ENCODE measurements at places on chromosomes 7 and 10. TPM values are rescaled to one million over a fixed set of nuclear protein-coding genes. Genes with fewer than 3 reads are reported as not detected.

GRID2IP gene
- 2.2 TPM for total RNA-seq

ABCC2 gene
- total RNA-seq: 0.83 TPM

ZPBP gene
- total RNA-seq: not detected

GPNMB gene
- 25.3 TPM for total RNA-seq

IL2RA gene
- total RNA-seq: not detected

Measured in dorsolateral prefrontal cortex (tissue), 122 donors.